ENCODE measurements at places on chromosomes 6 and 20. TPM values are rescaled to one million over a fixed set of nuclear protein-coding genes. Genes with fewer than 3 reads are reported as not detected.

The ELOVL2 gene
- 0.09 TPM for total RNA-seq

- H3K36me3 ChIP-seq, result no peaks in the 10 kb centered on the region
- no peak overlapping the region for H3K4me3 ChIP-seq
- H3K27me3 ChIP-seq, result no peaks in the 10 kb centered on the region
- no peak for DNase-seq
- H3K4me1 ChIP-seq, result no peaks in the 10 kb centered on the region
- no peak overlapping the region for H3K27ac ChIP-seq
Observed at GRCh38 chr6:45467853-45468252, 90.1 kb upstream of the SUPT3H start.

The ADGRF5 gene
- 51.2 TPM for total RNA-seq

The BPI gene
- not detected for total RNA-seq

GRCh38 chr6:77448546-77448945 lies 14.7 kb downstream of the HTR1B start:
- H3K36me3 ChIP-seq, result no peaks in the 10 kb centered on the region
- H3K4me3 ChIP-seq, result no peak overlapping the region
- no peaks in the 10 kb centered on the region for H3K27me3 ChIP-seq
- H3K4me1 ChIP-seq, result no peaks in the 10 kb centered on the region
- DNase-seq, result no peak
- no peak overlapping the region for H3K27ac ChIP-seq

DNA sequence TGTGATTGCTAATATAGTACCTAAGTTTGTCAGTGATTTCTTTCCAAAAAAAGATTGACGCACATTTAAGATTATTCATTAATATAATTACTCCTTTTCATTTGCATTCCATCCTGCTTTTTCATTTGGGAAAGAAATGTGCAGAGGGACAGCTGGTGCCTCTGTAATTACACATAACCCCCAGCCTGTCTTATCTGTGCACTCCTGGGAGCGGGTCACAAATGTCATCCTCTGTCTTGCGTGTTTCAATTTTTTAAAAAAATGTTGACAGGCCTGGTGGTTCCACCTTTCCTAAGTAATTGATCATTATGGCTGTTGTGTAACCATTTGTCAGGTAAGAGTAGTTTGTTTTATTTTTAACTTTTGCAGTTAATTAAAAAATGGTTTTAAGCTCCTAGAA lies 92.7 kb downstream of the SLX4IP start:
- DNase-seq, result no peak
- H3K27me3 ChIP-seq, result no peaks in the 10 kb centered on the region
- H3K4me1 ChIP-seq, result no peaks in the 10 kb centered on the region
- H3K27ac ChIP-seq, result no peak overlapping the region
- no peaks in the 10 kb centered on the region for H3K36me3 ChIP-seq

The RSPO4 gene
- total RNA-seq, result not detected

The HRH3 gene
- total RNA-seq, result not detected

- H3K4me1 ChIP-seq, result no peaks in the 10 kb centered on the region
- no peaks in the 10 kb centered on the region for H3K36me3 ChIP-seq
- H3K4me3 ChIP-seq, result no peak overlapping the region
- H3K27ac ChIP-seq, result no peak overlapping the region
- DNase-seq, result no peak
Observed at GRCh38 chr6:17045581-17046322, 56.1 kb upstream of the STMND1 start.

- no peaks in the 10 kb centered on the region for H3K36me3 ChIP-seq
- no peak overlapping the region for H3K4me3 ChIP-seq
- H3K4me1 ChIP-seq, result no peaks in the 10 kb centered on the region
- H3K27me3 ChIP-seq, result no peaks in the 10 kb centered on the region
Observed at GRCh38 chr6:80456724-80457438, 350.4 kb downstream of the BCKDHB start.

Measured in uterus (tissue), 4 donors.